ENCODE measurements at places on chromosomes 2 and 18. TPM values are rescaled to one million over a fixed set of nuclear protein-coding genes. Genes with fewer than 3 reads are reported as not detected.

DNA sequence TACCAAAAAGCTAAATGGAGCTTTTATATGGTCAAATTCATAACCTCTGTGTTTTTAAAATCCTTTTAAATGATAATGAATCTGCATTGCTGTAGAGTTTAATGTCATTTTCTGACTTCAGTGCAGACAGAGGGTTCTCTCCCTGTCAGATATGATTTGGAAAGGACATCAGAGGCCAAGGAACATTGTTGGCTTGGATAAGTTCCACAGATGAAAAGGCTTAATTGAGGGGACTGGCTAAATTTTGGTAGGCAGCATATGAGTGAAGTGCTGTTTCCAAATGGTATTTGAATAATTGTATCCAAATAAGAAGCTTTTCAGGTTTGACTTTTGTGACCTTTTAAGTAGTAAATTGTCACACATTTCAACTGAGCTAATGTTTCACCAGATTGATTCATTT, 124.6 kb upstream of the KCNH7 start:
- no peak for DNase-seq
- H3K27ac ChIP-seq = no peak overlapping the region
- no peaks in the 10 kb centered on the region for H3K27me3 ChIP-seq
- no peaks in the 10 kb centered on the region for H3K36me3 ChIP-seq
- no peak overlapping the region for H3K4me3 ChIP-seq

DNA sequence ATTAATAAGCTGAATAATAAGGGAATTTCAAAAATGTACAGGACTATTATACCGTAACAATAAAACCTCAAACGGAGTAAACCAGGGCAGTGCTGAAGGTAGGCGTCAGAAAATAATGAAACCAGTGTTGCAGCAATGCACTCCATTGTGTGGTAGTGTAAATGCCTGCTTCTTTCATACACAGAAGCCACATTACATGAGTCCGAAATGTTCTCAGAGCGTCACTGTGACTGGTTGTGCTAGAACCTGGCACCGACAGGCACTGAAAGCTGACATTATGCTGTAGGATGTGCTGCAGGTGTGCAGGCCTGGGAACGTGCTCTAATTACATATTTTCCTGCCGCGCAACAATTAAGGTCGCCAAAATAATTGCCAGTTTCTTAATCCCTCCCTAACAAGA, 53.3 kb downstream of the ZEB2 start:
- DNase-seq = no peak
- peaks cover 66% of the 10 kb centered on the region for H3K4me1 ChIP-seq
- no peaks in the 10 kb centered on the region for H3K36me3 ChIP-seq
- no peaks in the 10 kb centered on the region for H3K27me3 ChIP-seq
- H3K27ac ChIP-seq = no peak overlapping the region

DNA sequence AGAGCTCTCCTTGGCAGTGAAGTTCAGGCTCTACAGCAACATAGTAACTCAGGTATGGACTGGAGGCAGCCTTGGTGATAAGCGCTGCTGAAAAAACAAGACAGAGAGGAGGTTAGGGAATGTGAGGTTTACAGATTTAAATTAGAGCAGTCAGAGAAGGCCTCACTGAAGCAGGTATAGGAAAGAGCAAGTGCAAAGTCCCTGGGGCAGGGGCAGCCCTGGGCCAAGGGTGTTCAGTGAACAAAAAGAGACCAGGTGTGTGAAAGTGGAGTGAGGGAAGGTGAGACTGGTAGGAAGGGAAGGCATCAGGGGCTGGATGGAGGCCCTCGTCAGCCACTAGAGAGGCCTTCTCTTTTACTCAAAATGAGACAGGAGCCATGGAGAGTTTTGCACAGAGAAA, 89.6 kb downstream of the LAMA3 start:
- H3K27ac ChIP-seq = no peak overlapping the region
- H3K4me3 ChIP-seq = no peak overlapping the region
- H3K4me1 ChIP-seq = no peaks in the 10 kb centered on the region
- no peaks in the 10 kb centered on the region for H3K36me3 ChIP-seq

DNA sequence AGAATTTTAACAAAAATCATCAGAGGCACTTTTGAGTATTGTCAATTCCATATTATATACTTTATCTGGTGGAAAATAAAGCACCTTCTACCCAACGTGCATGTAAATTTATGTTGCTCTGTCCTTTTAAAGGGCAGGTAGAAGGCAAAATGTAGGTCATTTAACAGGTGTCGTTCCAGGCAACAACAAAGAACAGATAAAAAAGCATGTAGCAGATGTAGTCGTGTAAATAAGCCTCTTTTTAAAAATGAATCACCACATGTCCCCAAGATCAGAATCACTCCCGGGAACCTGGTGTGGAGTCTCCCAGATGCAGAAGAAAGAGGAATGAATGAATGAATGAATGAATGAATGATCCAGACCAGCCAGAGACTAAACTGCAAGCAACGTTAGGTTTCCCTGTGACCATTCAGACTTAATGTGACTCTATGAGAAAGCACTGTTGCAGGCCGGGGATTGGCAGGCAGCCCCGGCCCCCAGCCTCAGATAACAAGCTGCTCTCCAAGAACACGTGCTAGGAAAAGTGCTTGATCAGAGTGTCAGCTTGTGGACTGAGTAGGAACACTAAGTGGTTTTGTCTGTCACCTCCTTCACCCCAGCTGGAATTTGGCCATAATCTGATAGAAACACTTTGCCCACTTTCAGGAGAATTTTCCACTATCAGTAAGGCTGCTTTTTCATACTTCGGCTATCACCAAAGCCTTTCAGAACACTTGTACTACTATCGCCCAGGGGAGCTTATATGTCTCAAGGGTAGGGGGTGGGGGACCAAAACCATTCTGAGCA, 100.6 kb downstream of the CDK15 start:
- no peak overlapping the region for H3K4me3 ChIP-seq
- no peak overlapping the region for H3K27ac ChIP-seq
- peak; percentile 6 for DNase-seq
- H3K36me3 ChIP-seq = no peaks in the 10 kb centered on the region

DNA sequence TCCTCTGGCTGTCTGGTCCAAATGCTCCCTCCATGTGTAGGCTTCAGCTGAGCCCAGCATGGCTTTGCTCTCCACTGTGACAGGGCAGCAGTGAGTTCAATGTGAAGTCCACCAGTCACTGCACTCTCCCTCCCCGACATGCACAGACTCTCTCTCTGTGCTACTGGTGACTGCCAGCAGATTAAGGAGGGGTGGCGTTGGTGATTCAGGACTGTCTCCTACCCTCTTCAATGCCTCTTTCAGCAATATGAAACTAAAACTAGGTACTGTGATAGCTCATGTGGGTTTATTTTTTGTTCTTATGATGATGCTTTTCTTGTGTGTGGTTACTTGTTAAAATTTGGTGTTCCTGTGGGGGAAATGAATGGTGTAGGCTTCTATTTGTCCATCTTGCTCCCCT, 201.0 kb upstream of the RBMS1 start:
- no peak overlapping the region for H3K27ac ChIP-seq
- DNase-seq = no peak
- H3K36me3 ChIP-seq = no peaks in the 10 kb centered on the region

- H3K27me3 ChIP-seq = no peaks in the 10 kb centered on the region
- no peaks in the 10 kb centered on the region for H3K36me3 ChIP-seq
- H3K4me3 ChIP-seq = no peak overlapping the region
Measured at GRCh38 chr2:11236335-11236734, 81.1 kb downstream of the SLC66A3 start.

DNA sequence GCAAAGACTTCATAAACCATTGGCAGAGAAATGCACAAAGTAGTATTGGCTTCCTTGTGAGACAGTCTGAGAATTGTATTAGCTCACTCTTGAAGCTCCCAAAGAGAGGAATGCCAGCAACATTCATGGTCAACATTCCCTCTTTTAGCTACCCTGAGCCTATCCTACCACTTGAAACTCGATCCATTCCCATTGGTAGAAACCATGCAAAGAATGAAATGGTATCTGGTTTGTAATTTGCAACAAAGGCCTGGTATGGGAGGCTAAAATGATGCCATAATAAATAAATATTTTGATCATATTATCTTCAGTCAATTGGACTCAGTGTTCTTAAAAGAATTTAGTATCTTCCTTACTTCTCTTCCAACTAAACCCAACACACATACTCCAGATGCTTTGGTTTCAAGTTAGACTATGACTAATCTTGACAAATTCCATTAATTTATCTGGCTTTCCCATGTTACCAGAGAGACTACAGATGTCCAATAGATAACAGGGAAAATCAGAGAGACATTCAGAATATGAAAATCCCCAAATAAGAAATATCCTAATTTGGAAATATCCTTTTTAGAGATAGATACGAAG, 102.9 kb downstream of the DHRS9 start:
- H3K4me1 ChIP-seq = no peaks in the 10 kb centered on the region
- no peaks in the 10 kb centered on the region for H3K36me3 ChIP-seq
- no peak for DNase-seq
- H3K27me3 ChIP-seq = no peaks in the 10 kb centered on the region
- H3K4me3 ChIP-seq = no peak overlapping the region
- no peak overlapping the region for H3K27ac ChIP-seq

- H3K4me3 ChIP-seq = no peak overlapping the region
- no peak for DNase-seq
- no peak overlapping the region for H3K27ac ChIP-seq
- no peaks in the 10 kb centered on the region for H3K36me3 ChIP-seq
Measured at GRCh38 chr2:190811811-190812210, 68.8 kb upstream of the GLS start.

GRCh38 chr2:167294776-167295140, 406.5 kb downstream of the XIRP2 start:
- no peak for DNase-seq
- H3K27me3 ChIP-seq = peaks cover 68% of the 10 kb centered on the region
- peaks cover 5% of the 10 kb centered on the region for H3K4me1 ChIP-seq
- no peak overlapping the region for H3K27ac ChIP-seq

DNA sequence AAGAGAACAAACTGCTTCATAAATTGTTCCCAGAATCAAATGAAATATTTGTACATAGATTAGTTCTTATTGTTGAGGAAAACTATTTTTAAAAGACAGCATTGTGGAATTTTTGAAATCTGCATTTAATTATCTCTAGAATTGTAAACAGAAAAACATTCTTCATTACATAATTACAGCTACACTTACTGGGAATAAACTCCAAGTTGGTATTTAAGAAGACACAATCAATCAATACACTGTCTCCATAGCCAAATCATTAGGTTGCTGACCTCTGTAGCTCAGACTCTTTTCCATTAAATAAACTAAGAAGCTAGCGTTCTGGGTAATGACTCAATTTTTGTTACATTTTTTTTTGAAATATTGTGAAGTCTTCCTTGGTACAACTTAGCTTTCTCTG, 70.2 kb upstream of the PIEZO2 start:
- no peak overlapping the region for H3K4me3 ChIP-seq
- H3K27me3 ChIP-seq = no peaks in the 10 kb centered on the region

GRCh38 chr2:108786354-108787215, at the start of gene CCDC138:
Gene CCDC138 (plus strand): TSS chr2:108786771. CDS start chr2:108786823, 52 bp downstream.
- H3K27ac ChIP-seq = peak within 1 kb of the TSS; percentile 55
- no peaks in the 10 kb centered on the region for H3K27me3 ChIP-seq
- H3K4me1 ChIP-seq = no peaks in the 10 kb centered on the region
- H3K36me3 ChIP-seq = no peaks in the 10 kb centered on the region

GRCh38 chr2:29308366-29308765, 193.2 kb downstream of the CLIP4 start:
- H3K27me3 ChIP-seq = peaks cover 10% of the 10 kb centered on the region
- no peak overlapping the region for H3K27ac ChIP-seq
- no peak for DNase-seq
- no peaks in the 10 kb centered on the region for H3K36me3 ChIP-seq

- no peaks in the 10 kb centered on the region for H3K27me3 ChIP-seq
- no peak for DNase-seq
- H3K27ac ChIP-seq = no peak overlapping the region
- H3K36me3 ChIP-seq = no peaks in the 10 kb centered on the region
Measured at GRCh38 chr2:120840795-120841487, 105.3 kb downstream of the GLI2 start.

GRCh38 chr2:165938237-165938636, 15.3 kb downstream of the TTC21B start:
- no peak for DNase-seq
- no peaks in the 10 kb centered on the region for H3K27me3 ChIP-seq
- no peak overlapping the region for H3K27ac ChIP-seq
- no peak overlapping the region for H3K4me3 ChIP-seq
- H3K4me1 ChIP-seq = no peaks in the 10 kb centered on the region

GRCh38 chr2:16639431-16639830, 26.2 kb downstream of the CYRIA start:
- H3K27ac ChIP-seq = no peak overlapping the region
- H3K4me1 ChIP-seq = peaks cover 28% of the 10 kb centered on the region
- H3K27me3 ChIP-seq = no peaks in the 10 kb centered on the region
- no peak for DNase-seq
- H3K36me3 ChIP-seq = peaks cover 8% of the 10 kb centered on the region

DNA sequence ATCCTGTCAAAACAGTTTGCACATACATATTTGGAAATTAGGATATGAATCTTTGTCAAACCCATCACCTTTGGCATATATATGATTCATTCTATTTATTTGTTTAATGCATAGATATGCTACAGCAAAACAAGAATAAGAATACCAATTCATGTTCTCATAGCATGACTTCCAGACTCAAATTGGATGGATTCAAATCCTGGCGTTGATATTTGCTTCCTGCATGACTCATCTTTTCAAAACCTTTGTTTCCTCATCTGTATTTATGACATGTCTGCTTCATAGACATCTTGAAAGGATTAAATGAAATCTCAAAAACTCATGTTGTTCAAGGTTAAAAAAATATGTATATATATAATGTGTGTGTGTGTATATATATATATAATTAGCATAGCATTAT, 261.3 kb downstream of the MBD5 start:
- no peak overlapping the region for H3K27ac ChIP-seq
- no peak overlapping the region for H3K4me3 ChIP-seq
- no peaks in the 10 kb centered on the region for H3K36me3 ChIP-seq
- peaks cover 4% of the 10 kb centered on the region for H3K4me1 ChIP-seq
- DNase-seq = no peak

DNA sequence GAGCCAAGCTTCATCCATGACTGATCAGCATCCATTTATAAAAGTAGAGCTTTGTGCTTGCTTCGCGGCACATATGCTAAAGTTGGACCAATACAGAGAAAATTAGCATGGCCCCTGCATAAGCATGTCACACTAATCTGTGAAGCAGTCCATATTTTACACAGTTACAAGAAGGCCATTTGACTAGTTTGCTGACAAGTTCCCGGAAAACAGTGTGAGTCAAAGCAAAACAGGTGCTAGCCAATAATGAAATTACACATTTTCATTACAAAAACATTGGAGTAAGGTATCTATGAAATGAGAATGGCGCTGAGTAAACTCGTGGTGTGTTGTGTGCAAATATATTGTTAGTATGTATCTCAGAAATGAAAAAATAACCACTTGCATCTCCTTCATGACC, 4.7 kb downstream of the ANKRD62 start:
- H3K27me3 ChIP-seq = no peaks in the 10 kb centered on the region
- H3K36me3 ChIP-seq = no peaks in the 10 kb centered on the region
- H3K4me3 ChIP-seq = no peak overlapping the region
- DNase-seq = no peak

- H3K27ac ChIP-seq = no peak overlapping the region
- H3K4me1 ChIP-seq = peaks cover 4% of the 10 kb centered on the region
- no peaks in the 10 kb centered on the region for H3K27me3 ChIP-seq
- H3K36me3 ChIP-seq = no peaks in the 10 kb centered on the region
- H3K4me3 ChIP-seq = no peak overlapping the region
Measured at GRCh38 chr2:178397002-178397605, 53.9 kb downstream of the PRKRA start.

LRRC30 gene
- not detected for total RNA-seq

RND3 gene
- total RNA-seq = 38.8 TPM

HOXD8 gene
- not detected for total RNA-seq

HOXD1 gene
- not detected for total RNA-seq

UBXN2A gene
- total RNA-seq = 20.8 TPM

SCN3A gene
- 2.5 TPM for total RNA-seq

MOCOS gene
- 0.15 TPM for total RNA-seq

ARHGEF4 gene
- 2.5 TPM for total RNA-seq

SH3BP4 gene
- total RNA-seq = 11.4 TPM

VWA3B gene
- total RNA-seq = 1.3 TPM

CRYGD gene
- not detected for total RNA-seq

Data from heart right ventricle (tissue), 16 donors.